Hematopoietic multipotent progenitor cell treated with erythropoietin and hydrocortisone succinate and interleukin-3 and kit ligand, for 15 days (in vitro differentiated cells): ENCODE measurements at places on chromosomes 6 and 20.

DNA sequence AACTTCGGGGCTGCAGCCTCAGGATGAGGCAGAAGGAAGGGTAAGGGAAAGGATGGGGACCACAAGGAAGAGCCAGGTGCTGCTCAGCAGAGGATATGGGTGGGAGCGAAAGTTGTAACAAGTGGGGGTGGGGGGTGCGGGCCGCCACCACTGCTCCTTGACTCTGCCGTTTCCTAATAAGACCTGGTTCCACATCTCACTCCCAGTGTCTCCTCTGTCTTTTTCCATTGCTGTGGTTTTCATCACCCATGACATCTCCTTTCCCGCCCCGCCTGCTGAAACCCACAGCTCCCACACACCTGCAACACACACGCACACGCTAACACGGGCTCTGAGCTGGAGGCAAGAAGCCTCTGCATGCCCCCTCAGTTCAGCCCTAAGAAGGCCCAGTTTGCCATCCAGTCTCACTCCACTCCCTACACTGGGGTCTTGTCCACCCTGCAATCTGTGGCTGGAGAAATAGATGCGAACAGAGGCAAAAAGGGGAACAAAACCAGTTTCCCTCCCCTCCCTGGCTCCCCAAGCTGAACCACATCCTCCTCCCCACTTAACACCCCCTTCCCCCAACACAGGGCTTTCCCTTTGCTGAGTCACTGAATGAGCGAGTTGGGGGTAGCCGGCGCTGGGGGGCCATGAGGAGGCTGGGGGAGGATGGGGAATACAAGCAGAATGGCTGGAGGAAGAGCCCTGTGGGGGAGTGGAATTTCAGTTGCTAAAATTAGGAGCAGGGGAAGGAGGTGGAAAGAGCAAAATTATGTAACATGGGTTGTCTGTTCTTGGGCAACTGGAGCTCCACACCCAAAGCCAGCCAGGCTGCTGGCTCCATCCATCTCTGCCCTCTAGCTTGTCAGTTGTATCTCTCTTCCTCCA is 11.5 kb downstream of the NFKBIL1 start:
- no peak for DNase-seq

DNA sequence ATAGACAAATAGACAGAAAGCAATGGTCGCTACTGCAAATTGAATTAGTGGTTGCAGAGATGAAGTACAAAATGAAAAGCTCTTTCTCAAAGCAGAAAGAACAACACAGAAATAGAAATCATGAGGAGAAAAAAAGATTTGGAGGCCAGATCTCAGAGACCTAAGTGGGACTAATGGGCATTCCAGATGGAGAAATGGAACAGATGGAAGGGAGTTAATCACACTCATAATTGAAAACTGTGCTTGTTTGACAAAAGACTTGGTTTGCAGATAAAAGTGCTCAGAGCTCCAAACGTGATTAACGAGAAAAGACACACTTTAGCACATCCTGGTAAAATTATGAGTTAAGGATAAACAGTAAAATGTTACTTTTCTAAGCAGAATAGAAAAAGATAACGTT is 58.1 kb upstream of the SNRPB2 start:
- DNase-seq, result no peak

GRCh38 chr6:33140556-33140955 is 51.7 kb downstream of the COL11A2 start:
- DNase-seq, result no peak

DNA sequence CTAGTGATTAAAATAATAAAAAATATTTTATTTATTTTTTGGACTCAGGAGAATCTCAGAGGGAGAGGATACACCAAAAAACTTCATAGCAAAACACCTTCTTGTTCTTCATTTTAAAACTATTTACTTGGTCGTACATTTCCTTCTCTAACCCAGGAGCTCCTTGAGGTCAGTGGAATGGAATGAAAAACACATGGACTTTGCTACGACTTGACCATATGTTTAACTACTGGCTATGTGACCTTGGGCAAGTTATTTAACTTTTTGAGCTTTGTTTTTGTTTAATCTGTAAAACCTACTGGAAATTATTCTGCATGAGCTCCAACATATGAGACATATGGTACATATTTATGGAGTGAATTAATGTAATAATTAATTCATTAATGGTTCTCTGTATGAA is 1005.5 kb upstream of the CITED2 start:
- no peak for DNase-seq

- DNase-seq, result no peak
Measured at GRCh38 chr6:13526727-13527670, 39.6 kb upstream of the GFOD1 start.

DNA sequence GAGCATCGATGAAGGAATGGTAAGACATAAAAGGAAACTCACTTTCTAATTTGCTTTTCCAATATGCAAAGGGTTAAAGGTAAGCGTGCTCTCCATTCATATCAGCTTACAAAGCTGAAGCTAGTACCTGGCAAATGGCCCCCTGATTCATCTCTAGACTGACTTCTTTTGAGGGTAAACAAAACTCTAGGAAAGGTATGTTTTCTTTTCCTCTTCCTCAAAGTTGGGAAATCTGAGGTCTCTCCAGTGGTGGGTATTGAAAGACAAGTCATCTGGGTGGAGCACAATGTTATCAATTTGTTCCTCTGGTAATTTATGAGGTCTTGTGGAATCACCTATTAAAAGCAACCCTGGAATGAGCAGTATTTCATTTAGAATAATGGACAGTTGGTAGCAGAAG is 7.9 kb upstream of the FBXO30 start:
- DNase-seq, result no peak

GRCh38 chr6:80605165-80605989 is 498.9 kb downstream of the BCKDHB start:
- DNase-seq, result no peak

DNA sequence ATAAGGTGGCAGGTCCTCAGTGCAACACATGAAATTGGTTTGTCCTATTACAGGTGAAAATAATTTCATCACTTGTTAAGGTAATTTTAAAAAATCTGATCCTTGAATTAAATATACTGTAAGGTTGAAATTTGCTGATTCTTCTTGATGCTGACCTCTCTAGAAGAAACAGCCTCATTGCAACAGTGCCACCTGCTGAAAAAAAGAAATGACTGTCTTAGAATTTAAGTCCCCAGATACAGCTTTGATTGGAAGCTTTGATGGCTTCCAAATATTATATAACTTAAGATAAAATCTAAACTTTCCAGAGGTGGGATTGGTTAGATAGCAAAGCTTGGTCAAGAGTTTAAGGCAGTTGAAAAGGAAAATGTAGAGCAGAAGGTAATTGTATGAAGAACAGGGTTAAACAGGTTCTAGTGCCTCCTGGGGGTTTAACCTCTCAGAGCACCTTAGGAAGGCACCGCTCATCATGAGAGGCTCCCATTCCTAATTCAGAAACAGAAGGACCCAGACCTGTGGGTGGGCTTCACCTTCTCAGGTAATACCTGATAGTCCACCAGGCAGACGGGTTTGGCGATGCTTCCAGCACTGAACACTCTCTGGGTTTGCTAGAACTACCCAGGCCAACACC is 401.0 kb downstream of the PAX1 start:
- no peak for DNase-seq

DNA sequence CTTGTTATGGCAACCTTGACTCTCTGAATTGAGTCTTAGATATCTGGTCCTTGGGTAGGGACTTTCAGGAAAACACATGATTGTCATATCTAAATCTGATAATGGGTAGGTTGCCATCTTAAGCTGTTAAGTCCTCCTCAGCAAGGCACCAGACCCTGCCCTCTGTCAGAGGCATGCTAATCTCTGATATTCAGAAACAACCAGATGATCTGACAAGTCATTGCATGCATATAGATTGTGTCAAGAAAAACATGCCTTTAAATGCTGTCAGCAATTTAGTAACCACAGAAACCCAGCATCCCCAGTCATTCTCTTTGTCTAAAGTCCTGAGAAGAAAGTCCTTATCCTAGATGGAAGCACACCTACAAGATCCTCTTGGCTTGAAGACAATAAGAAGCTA is 149.1 kb downstream of the EDN1 start:
- DNase-seq, result no peak

DNA sequence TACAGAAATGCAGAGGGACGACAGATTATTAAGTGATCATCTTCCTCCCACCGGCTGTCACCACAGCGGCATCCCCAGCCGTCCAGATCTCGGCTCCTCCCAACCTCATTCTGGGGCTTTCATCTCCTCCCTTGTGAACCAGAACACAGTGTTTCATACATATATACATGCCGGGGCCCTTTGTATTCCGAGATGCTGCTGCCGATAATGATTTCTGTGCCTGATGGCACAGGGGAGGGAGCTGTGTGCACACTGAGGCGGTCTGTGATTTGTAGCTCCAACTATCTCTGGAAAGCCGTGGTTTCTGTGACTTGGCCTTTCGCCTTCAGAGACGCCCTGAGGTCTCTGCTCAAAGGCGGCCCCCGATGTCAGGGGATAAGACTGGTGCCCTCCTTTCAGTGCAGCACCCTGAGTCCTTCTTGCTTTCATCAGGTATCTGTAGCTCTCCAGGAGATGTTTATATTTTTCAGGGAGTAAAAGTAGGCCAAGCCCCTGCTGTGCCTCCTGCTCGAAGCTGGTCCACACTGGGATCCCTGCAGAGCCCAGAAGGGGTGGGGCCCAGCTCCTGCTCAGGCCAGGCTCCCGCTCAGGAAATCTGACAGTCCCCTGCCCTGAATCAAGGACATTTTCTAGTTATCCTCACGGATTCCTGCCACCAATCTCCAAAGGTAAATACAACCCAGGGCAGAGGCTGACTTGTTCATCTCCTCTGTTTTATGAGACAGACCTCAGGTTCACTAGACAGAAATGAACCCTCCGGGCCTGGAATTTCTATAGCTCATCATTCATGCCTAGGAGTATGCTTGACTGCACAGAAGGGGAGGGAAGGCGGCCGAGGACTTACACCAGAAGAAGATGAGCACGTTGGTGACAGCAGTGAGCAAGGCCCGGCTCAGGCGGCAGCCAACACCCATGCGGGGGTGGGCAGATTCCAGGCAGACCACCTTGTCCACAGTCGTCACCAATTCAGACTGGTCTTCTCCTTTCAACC is 11.2 kb downstream of the LEMD2 start:
- no peak for DNase-seq

DNA sequence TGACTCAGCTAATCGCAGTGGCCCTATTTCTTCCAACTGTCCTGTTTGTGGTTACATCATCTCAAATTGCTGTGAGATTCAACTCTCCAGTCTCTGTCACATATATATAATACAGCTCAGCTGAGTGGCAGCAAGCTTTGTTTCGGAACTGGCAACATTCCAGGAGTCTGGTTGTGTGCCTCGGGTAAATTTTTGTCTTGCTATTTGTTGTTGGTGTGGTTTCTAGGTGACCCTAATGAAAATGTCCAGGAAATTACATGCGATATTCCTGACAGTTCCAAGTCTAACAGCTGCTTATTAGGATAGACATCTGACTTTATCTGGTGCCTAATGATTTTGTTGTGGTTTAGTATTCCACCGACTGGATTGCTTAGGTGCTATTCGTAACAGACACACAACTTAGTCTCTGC is 581.8 kb downstream of the CD109 start:
- DNase-seq, result no peak

DNA sequence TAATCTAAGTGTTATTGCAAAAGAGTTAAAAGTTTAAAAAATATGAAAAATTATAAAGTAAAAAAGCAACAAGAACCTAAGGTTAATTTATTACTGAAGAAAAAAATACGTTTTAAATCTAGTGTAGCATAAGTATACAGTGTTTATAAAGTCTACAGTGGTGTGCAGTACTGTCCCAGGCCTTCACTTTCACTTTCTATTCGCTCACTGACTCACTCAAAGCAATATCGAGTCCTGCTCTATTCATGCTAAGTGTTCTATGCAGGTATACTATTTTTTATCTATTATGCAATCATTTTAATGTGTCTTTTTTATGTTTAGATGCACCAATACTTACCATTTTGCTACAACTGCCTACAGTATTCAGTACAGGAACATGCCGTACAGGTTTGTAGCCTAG is 113.0 kb downstream of the MANEA start:
- no peak for DNase-seq

DNA sequence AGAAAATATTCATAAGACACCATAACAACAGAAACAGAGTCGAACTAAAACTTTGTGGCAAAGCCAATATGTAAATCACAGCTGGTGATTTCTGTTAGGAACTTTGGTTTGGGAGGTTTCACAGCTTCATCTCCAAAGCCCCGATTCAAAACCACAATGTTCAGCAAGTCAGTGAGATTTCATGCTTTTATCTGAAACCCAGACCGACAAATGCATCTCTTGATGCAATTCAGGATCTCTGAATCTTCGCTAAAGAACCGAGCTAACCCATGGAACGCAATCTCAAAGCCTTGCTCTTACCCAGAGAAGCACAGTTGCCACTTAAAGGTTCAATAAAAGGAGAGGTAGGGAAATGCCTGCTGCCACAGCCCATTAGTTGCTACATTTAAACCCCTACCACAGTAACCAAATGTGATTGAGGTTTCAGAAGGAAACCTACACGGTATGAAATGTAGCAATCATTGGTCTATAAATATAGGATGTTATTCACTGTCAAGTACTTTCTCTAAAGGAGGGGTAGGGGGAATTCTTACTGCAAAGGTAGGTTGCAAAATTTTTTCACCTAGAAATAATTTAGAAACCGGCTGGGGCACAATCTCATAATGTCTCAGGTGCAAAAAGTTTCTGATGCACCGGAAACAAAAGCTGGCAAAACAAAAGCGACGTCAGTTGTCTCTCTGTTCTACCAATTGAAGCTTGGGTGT is 381.0 kb upstream of the ARID1B start:
- no peak for DNase-seq

GRCh38 chr6:137871831-137872454 is 4.9 kb downstream of the TNFAIP3 start:
- DNase-seq, result no peak

- DNase-seq, result no peak
Measured at GRCh38 chr6:33794910-33795623, 6.1 kb upstream of the LEMD2 start.

- DNase-seq, result no peak
Measured at GRCh38 chr20:3071610-3072529, at the start of gene OXT. Gene OXT (plus strand): TSS chr20:3071620. CDS start chr20:3071656, 36 bp downstream.

- DNase-seq, result no peak
Measured at GRCh38 chr20:44784688-44785087, 25.7 kb downstream of the RIMS4 start.

GRCh38 chr6:56934876-56935275 is 20.0 kb upstream of the BEND6 start:
- no peak for DNase-seq

DNA sequence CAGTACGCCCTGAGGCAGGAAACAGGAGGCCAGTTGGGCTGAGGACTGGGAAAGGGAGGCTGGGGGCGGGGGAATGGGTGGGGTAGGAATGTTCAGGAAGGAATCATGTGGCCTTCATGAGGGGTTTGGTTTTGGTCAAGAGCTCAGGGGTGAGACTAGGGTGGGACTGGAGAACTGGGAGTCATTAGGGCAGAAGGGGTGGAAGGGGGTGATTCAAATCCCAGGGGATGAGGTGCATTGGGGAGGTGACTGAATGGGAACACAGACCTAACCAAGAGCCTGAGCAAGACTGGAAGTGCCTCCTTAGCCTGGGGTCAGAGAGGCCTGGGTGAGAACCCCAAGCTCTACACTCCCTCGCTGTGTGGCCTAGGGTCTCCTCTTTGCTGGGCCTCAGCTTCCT is 86.8 kb downstream of the DLGAP4 start:
- DNase-seq, result no peak
